Activated CD8-positive, alpha-beta memory T cell treated with anti-CD3 and anti-CD28 coated beads for 1 hour (primary cell): ENCODE measurements at places on chromosomes 7 and 10.

- DNase-seq: no peak
These were observed 30.0 kb downstream of the ABLIM1 start for GRCh38 chr10:114628106-114628505.

GRCh38 chr7:155206318-155207020 lies 91.2 kb upstream of the INSIG1 start:
- peak; percentile 22 for DNase-seq

DNA sequence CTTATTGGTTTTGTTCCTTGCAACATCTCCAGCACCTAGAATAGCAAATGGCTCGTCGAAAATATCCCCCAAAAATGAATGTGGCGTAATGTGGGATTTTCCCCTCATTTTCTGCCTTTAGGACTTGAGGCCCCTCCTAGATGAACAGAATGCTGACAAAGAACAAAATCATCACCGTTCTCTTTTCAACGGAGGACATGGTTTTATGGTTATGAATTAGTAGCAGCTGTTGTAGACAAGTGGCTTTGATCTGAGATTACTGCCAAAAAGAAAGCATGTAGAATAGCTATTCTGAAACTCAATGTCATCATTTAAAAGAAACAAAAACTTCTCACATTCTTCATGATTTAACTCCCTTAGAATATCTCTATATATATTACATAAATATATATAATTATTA lies 17.2 kb upstream of the CALN1 start:
- DNase-seq: no peak

DNA sequence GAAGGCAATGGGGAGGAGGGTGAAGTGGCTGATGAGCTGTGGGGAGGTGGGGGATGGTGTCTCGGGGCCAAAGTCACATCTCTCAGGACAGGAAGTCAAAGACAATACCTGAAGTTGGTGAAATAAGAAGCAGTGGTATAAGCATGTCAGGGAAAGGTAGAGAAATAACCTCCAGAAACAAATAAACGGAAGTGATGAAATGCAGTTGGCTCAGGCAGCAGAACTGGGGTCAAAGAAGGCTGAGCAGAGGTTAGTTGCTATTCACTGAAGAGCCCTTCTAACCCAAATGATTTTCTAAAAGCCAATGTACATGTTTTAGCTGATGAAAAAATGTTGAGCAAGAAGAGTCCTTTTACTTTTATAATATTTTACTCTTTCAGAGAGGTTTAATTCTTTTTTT lies 78.6 kb upstream of the ADRB1 start:
- no peak for DNase-seq

DNA sequence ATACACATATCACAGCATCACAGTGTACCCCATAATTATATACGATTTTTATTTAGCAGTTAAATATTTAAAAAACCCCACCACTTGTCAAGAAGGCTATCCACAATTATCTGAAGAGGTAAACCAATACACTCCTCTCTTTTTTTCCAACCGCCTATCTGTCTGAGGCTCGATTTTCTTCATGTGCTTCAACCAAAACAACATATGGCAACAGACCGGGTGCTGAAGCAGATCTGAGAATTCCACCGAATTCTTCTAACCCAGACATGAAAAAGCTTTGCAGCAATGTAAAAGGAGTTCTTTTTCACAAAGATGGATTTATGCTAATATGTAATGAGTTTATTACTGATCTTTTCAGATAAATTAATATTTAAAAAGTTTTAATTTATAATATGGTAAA lies 132.4 kb upstream of the RHEB start:
- DNase-seq: no peak

DNA sequence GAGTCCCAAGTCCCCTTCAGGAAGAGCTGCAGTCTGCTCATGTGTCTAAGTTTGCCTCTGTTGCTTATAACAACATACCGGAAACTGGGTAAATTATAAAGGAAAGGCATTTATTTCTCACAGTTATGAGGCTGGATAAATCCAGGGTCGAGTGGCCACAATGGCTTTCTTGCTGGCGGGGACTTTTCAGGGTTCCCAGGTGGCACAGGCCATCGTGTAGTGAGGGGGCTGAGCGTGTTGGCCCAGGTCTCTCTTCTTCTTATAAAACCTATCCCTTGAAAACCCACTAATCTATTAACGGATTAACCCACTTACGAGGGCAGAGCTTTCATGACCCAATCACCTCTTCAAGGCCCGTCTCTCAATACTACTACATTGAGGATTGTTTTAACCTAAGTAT lies 8.7 kb downstream of the VIPR2 start:
- DNase-seq: no peak

DNA sequence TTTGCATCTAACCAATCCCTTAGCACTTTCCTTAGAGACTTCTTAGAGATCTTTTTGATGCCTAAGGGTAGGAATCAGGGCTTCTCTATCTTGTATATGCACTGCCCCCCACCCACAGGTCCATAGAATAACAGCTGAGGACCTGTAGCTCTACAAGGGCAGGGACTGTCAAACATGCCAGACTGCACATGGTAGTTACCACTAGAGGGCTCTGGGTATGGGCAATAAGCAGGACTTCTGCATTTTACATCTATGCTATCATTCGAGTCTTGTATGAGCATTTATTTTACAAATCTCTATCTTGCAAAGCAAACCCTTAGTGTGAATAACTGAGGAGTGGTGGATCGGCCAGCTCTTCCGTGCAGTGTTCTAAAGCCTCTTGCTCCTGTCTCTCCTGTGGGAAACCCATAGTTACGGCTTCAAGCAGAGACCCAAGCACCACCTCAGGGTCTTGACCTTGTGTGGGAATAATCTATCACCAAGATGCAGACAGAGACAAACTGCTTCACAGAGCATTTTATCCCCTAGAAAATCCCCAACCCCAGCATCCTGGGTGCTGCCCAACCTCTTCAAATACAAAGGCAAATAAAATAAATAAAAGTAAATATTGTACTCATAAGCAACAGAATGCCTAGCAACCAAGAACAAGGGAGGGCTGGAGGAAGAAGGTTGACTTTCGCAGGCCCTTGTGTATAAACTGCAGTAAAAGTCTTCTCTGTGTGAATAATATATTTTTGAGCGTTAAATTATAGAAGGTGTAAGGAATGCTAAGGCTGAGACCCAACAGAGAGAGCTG lies 219.3 kb downstream of the WDR11 start:
- DNase-seq: no peak

DNA sequence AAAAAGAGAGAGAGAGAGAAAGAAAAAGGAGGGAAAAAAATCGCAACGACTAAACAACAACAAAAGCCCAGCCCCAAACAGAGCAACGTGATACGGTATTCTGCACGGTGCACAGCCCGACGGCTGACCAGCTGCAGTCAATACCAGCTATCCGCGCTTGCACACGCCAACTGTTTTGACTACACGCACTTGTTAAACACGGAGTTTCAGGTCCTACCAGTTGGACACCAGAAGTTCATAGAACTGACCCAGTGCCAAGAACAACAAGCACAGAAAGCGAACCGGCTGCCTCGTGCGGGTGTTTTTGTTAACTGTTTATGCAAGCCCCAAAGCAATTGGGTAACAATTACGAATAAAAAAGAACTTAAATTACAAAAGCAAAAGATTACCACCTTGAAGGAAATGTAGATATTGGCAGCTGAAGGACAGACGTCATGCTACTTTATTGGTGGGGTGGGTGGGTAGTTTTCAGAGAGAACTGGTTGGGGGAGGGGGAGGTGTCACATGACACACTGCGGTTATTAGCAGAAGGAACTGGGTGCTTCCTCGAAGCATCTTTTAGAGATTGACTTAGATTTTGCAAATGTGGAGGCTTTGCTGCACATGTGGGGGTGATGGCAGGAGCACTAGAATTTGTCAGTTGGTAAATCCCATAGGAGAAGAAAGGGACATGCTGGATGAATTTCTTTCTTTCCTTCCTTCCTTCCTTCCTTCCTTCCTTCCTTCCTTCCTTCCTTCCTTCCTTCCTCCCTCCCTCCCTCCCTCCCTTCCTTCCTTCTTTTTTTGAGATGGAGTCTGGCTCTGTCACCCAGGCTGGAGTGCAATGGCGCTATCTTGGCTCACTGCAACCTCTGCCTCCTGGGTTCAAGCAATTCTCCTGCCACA lies 110.6 kb upstream of the EFCAB10 start:
- peak; percentile 27 for DNase-seq

- DNase-seq: no peak
These were observed 6.0 kb downstream of the TEX47 start for GRCh38 chr7:88789480-88790064.

GRCh38 chr7:101663747-101664146 lies 34.7 kb upstream of the MYL10 start:
- no peak for DNase-seq

- no peak for DNase-seq
These were observed 7.3 kb downstream of the ZMIZ2 start for GRCh38 chr7:44755698-44756627.

- DNase-seq: no peak
These were observed 754 bp downstream of the SEMA3D start for GRCh38 chr7:85186083-85186520.

- DNase-seq: no peak
These were observed 88.3 kb downstream of the C10orf105 start for GRCh38 chr10:71631007-71631861.

DNA sequence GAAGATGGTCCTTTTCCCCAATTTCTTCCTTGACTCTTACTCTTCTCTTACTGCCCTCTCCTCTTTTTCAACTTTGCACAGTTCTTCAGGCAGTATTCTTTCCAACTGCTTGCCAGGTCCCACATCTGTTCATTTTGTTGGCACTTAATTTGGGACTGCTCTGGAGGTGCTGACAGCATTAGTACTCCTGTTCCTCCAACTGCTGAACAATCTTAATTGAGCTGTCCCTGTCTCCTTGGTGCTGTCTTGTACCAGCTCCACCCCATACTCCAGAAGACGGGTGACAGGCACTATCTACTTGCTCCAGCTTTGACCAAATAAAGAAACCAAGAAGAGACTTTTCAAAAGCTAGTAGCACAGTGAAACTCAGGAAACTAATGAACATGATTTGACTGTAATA lies 160.0 kb downstream of the PDE1C start:
- DNase-seq: no peak

DNA sequence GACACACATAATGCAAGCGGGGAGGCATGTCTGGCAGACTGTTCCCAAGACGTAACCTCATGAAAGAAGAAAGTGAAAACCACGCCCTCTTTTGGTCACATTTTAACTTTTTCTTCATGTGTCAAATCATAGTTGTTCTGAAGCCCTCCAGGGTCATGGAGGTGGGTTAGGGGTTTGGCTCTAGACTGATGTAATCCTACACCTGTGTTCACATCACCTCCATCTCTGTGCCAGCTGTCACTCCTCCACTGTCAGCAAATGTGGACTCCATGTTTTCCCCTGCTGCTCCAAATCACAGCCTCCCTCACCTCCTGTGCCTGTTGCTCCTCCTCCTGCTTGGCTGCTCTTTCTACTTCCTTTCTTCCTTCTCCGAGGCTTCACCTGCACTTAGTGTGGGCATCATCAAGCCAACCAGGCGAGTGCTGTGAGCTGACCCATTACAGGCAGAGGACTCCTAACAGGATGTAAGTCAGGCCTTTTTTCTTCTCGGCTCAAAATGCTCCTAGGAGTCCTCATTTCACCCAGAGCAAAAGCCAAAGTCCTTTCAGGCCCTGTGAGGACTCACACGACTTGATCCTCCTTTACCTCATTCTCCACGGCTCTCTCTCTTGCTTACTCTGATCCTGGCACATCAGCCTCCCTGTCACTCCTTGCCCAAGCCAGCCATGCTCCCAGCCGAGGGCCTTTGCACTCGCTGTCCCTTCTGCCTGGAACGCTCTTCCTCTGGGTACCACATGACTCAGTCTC lies 66.4 kb upstream of the IFRD1 start:
- no peak for DNase-seq

GRCh38 chr7:101686030-101686429 lies 56.9 kb upstream of the MYL10 start:
- no peak for DNase-seq

DNA sequence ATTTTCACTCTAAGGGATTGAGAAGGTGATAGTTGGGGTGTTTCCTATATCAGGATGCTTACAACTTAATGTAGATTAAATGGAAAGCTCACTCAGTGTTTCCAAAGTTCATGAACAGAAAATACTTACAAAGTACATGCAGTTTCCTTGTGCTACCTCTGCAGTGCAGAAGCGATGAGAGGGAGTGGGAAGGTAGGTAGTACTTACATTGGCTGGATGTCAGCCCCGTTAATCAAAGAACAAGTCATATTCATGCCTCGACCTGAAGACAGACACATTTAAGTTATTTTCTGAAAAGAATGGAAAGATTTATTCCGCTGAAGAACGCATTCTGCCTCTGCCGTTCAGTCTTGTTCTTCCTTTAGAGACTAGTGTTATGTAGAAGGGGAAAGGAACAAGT lies 93.1 kb downstream of the ZMYND11 start:
- no peak for DNase-seq

- DNase-seq: no peak
These were observed 316.3 kb downstream of the FRMD4A start for GRCh38 chr10:14014423-14014822.

DNA sequence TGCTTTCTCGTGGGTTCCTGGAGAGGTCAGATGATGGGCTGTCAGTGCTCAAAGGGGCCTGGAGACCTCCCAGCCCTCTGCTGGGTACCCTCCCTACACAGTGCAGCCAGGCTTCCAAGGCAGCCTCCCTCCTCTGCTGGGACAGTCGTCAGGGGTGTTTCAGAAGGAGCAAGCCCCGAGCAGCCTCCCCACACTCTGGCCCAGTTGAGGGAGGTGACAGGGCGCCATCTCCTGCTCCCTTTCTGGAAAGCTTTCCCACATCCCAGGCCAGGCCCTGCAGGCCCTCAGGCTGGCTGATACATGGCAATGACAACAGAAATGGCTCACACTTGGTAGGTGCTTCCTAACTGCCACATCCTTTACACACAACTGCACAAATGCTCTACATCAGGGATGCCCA lies 32.1 kb downstream of the KCNMA1 start:
- DNase-seq: no peak

GRCh38 chr7:52670608-52671225 lies 364.7 kb upstream of the POM121L12 start:
- no peak for DNase-seq

GRCh38 chr10:124755581-124755980 lies 11.4 kb upstream of the FAM53B start:
- DNase-seq: no peak

DNA sequence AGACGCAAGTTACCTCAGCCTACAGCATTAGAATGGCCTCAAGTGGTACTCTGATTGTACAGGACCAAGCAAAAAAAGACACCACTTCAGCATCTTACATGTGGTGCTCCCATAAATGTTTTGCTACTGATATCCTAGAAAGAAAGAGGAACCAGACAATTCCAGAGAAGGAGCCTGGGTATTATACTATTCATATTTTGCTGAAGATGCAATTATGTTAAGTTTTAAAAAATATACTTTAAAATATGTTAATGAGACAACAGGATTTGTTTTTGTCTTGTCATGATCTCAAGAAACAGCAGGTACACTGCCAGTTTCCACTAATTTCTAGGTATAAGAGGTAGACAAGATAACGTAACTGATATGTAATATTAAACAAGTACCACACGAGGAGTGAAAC lies 92.6 kb downstream of the JMJD1C start:
- DNase-seq: no peak

DNA sequence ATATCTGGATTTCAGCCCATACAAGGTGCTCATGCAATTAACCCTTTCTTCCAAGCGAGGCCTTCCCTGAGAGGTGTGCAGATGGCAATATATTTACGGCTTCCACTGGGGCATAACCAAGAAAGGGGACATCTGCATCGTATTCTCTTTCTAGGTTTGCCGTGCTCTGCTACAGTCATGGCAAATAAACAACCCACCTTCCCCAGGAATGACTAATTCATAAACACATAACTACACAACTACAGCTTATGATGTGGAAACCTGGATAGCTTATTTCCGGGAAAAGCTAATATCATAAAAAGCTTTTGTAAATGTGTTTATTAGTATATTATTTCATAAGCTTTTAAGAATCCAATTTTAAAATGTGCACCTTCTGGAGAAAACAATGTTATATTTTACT lies 120.0 kb downstream of the CAMK1D start:
- no peak for DNase-seq
